ENCODE measurements at places on chromosomes 2 and 18. TPM values are rescaled to one million over a fixed set of nuclear protein-coding genes. Genes with fewer than 3 reads are reported as not detected.

The CHRND gene
- not detected for total RNA-seq

GRCh38 chr18:71529703-71530303 lies 1014.3 kb downstream of the CBLN2 start:
- no peak overlapping the region for H3K4me3 ChIP-seq
- no peaks in the 10 kb centered on the region for H3K4me1 ChIP-seq
- no peak for DNase-seq
- H3K27ac ChIP-seq: no peak overlapping the region
- no peaks in the 10 kb centered on the region for H3K36me3 ChIP-seq

- H3K27ac ChIP-seq: no peak overlapping the region
- H3K36me3 ChIP-seq: peaks cover 3% of the 10 kb centered on the region
- DNase-seq: peak; percentile 92
- peak overlapping the region; percentile 52 for H3K4me3 ChIP-seq
- H3K4me1 ChIP-seq: peaks cover 47% of the 10 kb centered on the region
Measured at GRCh38 chr2:72143441-72144273, 4.0 kb downstream of the CYP26B1 start.

GRCh38 chr2:71250935-71251334 lies 24.0 kb upstream of the PAIP2B start:
- peaks cover 8% of the 10 kb centered on the region for H3K4me1 ChIP-seq
- H3K27me3 ChIP-seq: peaks cover 46% of the 10 kb centered on the region
- H3K36me3 ChIP-seq: peaks cover 5% of the 10 kb centered on the region
- H3K4me3 ChIP-seq: no peak overlapping the region
- no peak for DNase-seq
- H3K27ac ChIP-seq: no peak overlapping the region

GRCh38 chr2:149562324-149562723 lies 25.3 kb downstream of the MMADHC start:
- peak overlapping the region; percentile 71 for H3K27ac ChIP-seq
- no peak overlapping the region for H3K4me3 ChIP-seq

The NAT8 gene
- total RNA-seq: not detected

The NEU2 gene
- not detected for total RNA-seq

- no peak overlapping the region for H3K27ac ChIP-seq
- no peak for DNase-seq
- no peaks in the 10 kb centered on the region for H3K27me3 ChIP-seq
- H3K36me3 ChIP-seq: peaks cover 25% of the 10 kb centered on the region
Measured at GRCh38 chr18:10705786-10706185, 180.0 kb downstream of the NAPG start.

- no peak overlapping the region for H3K27ac ChIP-seq
- no peaks in the 10 kb centered on the region for H3K27me3 ChIP-seq
- no peak overlapping the region for H3K4me3 ChIP-seq
- H3K36me3 ChIP-seq: no peaks in the 10 kb centered on the region
Measured at GRCh38 chr18:30457156-30457555, 585.4 kb downstream of the DSC3 start.
